ENCODE measurements at places on chromosomes 5 and 9. TPM values are rescaled to one million over a fixed set of nuclear protein-coding genes. Genes with fewer than 3 reads are reported as not detected.

DNA sequence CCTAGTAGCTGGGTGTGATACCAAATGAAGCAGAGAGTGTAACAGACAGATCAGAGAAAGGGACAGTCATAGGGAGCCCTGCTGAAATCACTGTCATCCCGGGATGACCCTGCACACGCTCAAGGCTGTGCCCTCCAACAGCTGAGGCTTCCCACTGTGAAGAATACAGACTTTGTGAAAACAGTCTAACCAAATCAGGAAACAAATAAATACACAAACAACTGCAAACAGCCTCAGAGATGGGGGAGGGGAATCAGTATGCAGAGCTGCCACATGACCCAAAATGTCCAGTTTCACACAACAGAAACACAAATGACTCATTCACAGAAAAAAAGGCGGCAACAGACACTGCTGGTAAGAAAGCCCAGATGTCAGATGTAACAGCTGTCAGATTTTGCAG, 101.9 kb downstream of the ADAMTS2 start:
- no peak overlapping the region for H3K4me3 ChIP-seq
- DNase-seq: no peak
- no peak overlapping the region for H3K27ac ChIP-seq
- no peaks in the 10 kb centered on the region for H3K27me3 ChIP-seq
- H3K4me1 ChIP-seq: no peaks in the 10 kb centered on the region
- H3K36me3 ChIP-seq: no peaks in the 10 kb centered on the region

DNA sequence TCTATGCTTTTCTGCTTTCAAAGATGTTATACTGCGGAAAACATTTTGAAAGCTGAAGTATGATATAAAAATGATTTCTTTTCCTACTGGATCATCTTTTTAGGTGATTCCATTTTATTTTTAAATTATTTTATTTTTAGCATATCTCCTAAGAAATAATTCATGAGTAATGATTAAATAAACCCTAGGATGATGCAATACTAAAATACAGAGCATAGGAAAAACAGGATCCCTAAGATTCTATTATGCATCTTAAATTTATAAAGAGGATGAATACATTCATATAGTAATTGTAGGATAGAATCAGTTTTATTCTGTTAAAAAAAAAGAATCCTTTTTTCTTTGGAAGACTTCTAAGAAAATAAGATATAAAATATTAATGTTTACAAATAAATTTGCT, 10.9 kb downstream of the POLK start:
- no peak overlapping the region for H3K4me3 ChIP-seq
- no peak for DNase-seq
- H3K27me3 ChIP-seq: no peaks in the 10 kb centered on the region
- H3K27ac ChIP-seq: no peak overlapping the region
- H3K36me3 ChIP-seq: no peaks in the 10 kb centered on the region

DNA sequence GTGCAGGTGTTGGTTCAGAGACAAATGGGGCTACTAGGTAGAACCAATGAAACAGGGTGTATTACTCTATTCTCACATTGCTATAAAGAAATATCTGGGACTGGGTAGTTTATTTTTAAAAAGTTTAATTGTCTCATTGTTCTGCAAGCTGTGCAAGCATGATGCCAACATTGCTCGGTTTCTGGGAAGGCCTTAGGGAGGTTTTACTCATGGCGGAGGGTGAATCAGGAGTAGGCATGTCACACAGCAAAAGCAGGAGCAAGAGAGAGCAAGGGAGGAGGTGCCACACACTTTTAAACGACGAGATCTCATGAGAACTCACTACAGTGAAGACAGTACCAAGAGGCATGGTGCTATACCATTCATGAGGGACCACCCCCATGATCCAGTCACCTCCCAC, 134.6 kb downstream of the PIK3R1 start:
- no peak for DNase-seq
- H3K4me1 ChIP-seq: no peaks in the 10 kb centered on the region
- no peaks in the 10 kb centered on the region for H3K36me3 ChIP-seq
- H3K27ac ChIP-seq: no peak overlapping the region
- no peaks in the 10 kb centered on the region for H3K27me3 ChIP-seq
- H3K4me3 ChIP-seq: no peak overlapping the region

The GDNF gene
- polyA plus RNA-seq: 0.35 TPM
